ENCODE measurements at places on chromosomes 12 and 14. TPM values are rescaled to one million over a fixed set of nuclear protein-coding genes. Genes with fewer than 3 reads are reported as not detected.

TMEM121 gene
- polyA plus RNA-seq, result 9.1 TPM

PTPN6 gene
- 0.12 TPM for polyA plus RNA-seq

ASCL1 gene
- polyA plus RNA-seq, result 0.28 TPM

SLC10A1 gene
- not detected for polyA plus RNA-seq

KCNK10 gene
- polyA plus RNA-seq, result not detected

PPP1R1A gene
- polyA plus RNA-seq, result not detected

KICS2 gene
- polyA plus RNA-seq, result 4.1 TPM

PZP gene
- not detected for polyA plus RNA-seq

DNA sequence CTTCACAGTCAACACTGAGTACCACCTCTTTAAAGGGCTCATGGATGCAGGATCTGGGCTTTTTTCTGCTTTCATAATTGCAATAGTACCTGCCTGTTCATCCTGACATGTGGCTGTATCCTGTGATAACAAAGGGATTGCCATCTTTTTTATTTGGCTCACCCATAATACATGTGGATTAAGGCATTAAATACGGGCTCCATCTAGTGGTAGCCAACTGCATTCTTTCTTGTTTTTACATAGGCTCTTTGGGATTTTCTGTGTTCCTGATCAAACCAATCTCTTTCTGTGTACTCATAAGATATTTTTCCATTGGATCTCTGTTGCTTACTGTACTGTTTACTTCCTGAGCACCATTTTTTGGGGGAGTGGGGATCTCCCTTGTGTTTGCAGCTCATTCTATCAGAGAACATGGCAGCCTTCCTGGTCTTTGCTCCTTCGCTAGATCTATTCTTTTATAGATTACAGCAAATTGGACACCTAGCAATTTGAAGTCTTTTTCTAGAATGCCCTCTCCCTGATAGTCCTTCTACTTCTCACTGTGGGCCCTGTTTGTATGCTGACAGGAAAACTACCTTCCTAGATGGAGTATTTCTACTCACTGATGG is 723.4 kb upstream of the MDGA2 start:
- DNase-seq, result peak; percentile 16

DNA sequence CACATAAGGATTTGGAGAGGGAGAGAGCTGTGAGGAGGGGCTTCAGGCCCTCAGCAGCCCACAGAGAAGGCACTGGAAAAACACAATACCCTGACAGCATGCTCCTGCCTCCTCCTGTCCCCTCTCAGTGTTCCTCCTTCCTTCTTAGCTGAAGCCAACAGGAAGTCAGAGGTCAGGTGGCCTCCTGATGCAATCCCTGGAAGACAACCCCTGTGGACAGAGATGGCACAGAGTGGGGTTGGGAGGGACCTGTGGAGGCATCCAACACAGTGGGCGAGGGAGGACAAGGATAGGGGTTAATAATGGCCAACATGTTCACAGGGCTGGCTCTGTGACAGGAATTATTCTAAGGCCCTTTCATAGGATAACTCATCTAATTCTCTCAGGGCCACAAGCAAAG is 15.4 kb upstream of the IFI27L2 start:
- no peak for DNase-seq

DNA sequence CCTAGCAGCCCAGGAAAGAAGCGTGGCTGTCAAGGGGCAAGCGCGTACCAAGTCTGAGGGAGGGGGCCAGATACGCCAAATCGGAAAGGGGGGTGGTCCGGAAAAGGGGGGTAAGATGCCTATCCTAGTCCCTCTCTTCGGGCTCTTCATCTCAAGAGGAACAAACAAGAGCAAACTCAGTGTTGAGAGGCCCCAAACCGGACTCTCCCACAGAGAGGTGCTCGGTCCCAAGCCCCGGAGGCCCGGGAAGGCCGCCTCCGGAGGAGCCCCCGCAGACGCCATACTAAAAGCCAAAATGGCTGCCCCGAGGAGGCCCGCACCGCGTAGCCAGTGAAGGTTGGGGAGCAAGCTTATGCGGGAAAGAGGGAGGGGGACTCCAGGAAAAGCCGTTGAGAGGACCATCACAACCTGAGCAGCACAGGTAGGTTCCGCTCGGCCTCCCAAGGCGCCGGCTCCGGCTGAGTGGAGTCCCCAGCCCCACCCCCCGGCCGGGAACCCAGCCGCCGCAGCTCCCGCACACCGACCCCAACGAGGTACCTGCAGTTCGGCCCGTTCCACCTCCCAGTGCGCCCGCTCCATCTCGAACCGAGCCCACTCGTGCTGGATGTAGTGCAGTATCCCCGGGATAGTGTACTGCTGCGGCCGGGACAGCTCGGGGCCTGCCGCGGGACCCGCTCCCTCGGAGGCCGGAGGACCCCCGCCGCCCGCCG is at the start of gene AP4S1:
AP4S1 (plus strand) TSS at position 283 of the 710 bp plus-strand sequence. CDS start 40,548 bp downstream, outside the sequence.
- DNase-seq, result peak; percentile 65

DNA sequence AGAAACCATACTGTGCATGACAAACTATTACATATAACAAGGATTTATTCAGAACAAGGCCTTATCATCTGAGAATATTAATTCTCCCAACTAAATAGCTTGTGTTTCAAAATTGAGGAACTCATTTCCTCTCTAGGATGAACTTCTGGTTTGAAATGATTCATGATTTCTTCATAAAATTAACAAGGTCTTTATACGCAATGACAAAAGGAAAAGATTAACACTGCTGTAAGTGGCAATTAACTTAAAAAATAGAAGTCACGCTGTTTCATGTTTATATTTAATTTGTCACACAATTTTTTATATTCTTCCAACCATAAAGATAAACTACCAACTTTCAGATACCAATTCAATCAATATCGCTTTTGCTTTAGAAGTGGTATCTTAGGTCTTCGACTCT is 80.8 kb downstream of the GRIP1 start:
- DNase-seq, result no peak

DNA sequence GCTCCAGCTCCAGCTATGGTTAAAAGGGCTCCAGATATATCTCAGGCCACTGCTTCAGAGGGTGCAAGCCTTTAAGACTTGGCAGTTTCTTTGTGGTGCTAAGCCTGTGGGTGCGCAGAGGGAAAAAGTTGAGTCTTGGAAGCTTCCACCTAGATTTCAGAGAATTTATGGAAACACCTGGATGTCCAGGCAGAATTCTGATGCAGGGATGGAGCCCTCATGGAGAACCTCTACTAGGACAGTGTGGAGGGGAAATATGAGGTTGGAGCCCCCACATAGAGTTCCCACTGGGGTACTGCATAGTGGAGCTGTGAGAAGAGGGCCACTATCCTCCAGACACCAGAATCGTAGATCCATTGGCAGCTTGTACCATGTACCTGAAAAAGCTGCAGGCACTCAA is 69.9 kb downstream of the SDR9C7 start:
- DNase-seq, result no peak

- DNase-seq, result no peak
Measured at GRCh38 chr14:76599559-76600287, 161.5 kb upstream of the VASH1 start.

GRCh38 chr14:96154900-96155299 is 49.7 kb upstream of the BDKRB2 start:
- DNase-seq, result no peak

- DNase-seq, result no peak
Measured at GRCh38 chr12:95304673-95305198, 87.1 kb downstream of the VEZT start.

DNA sequence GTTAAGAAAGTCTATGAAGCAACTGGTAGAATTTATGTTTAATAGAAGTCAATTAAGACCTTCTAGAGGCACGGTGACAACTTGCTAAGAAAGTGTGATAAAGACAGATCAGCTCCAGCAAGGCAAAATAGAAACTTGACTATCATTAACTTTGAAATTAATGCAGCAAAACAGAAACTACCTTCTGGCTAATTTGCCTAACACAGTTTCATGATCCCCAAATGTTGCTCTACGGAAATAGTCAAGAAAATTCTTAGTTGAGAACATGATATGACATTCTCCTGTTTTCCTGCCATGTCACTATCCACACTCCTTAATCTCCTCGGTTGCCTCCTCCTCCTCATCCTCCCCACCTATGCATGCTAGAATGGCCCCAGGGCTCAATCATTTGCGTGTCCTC is 4.2 kb downstream of the DENND5B start:
- no peak for DNase-seq

DNA sequence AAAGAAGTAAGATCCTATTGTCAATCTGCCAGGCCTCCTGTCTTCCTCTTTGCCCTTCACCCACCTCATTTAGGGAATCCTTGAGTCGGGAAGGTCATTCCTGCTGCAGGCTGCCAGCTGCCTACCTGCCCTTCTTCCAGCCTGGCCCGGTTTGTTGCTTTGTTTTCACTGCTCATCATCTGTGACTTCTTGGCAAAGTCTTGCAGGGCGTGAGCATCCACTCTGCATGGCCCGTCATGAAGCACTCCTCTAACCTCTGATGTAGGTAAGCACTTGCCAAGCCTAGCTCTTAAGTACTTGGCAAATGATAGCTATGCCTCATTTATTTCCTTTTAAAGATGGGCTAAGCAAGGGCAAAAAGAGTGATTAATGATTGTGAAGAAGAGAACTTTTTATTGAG is 192.8 kb downstream of the NRXN3 start:
- DNase-seq, result no peak

DNA sequence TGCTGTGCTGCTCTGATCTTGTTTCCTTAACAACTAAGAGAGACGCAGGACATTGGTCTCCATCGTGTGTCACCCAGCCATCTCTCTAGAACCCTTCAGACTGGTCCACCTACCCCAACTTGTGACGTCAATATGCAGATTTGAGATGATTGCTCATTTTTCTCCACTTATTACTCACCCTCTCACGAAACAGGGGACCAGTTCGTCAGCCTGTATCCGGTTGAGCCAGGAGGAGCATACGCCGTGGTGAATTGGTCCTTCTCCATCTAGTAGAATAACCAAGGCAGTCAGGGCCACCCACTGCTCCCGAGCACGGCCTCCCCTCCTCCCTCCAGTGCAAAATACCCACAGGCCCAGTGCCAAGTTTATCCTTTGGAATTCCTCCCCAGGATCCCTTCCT is 36.2 kb upstream of the FBXO21 start:
- no peak for DNase-seq

- no peak for DNase-seq
Measured at GRCh38 chr12:108635997-108636808, 2.5 kb upstream of the SELPLG start.

DNA sequence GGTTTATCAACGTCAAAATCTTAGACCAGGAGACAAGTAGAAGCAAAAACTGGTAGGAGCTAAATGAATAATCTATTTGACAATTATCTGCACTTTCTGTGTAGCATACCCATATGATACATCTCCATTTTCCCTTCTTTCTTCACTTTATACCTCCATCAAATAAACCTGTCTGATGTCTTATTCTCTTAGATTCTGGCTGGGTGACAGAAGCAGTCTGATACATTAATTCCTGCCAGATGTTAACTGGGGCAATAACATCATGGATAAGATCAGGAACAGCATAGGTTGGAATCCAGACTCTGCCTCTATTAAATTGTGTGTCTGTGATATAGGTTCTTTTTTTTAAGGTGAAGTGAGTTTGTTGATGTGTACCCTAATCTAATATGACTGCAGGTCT is 11.7 kb upstream of the RERG start:
- DNase-seq, result no peak

- no peak for DNase-seq
Measured at GRCh38 chr12:112638420-112638819, 153.1 kb upstream of the RPH3A start.

All from SK-N-SH (cell line).